Adipocyte (in vitro differentiated cells): ENCODE measurements at places on chromosomes 3 and 15.

GRCh38 chr3:197003461-197004385, 25.9 kb downstream of the MELTF start:
- DNase-seq, result no peak

DNA sequence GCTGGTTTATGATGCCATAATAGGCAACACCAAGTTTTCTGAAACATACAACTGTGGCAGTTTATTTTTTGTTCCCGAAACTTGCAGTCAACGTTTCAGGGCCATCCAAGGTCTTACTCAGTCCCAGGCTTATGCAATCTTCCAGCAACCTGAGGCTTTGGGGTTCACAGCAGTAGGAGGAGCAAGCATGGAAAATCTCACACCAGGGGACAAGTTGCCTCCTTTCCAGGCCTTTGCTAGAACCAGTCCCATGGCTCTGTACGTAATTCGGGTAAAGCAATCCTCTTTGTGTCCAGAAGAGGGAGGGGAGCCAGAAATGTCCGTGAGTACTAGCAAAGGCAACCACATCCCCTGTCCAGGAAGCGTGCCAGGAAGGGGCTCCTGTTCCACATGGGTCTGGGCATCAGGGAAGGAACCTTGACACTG, 4.7 kb upstream of the FAM240A start:
- DNase-seq, result peak; percentile 15

DNA sequence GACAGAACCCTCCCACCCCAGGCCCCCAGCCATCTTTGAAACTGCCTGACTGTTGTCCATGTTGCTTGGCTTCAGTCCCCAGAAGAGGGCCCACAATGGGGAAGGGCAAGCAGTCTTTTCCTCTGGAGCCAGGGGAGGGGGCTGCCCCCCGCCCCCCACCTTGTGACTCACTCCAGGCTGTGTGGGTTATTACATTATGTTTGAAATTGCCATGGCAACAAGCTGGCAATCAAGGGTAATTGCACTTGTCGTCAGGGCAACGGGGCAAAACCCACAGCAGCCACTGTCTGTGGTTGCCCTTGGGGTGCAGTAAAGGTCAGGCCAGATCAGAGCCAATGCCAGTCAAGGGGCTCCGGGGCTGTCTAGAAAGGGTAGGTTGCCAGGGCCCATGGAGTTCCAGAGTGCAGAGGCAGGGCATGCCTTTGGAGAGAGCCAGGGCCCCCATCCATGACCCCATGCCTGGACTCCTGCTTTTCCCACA, 3.1 kb upstream of the CAMKV start:
- no peak for DNase-seq

- DNase-seq, result no peak
These were observed 97.6 kb downstream of the FRMD4B start for GRCh38 chr3:69288161-69288895.

GRCh38 chr3:48440590-48440958, 517 bp downstream of the TMA7 start:
- peak; percentile 56 for DNase-seq

- DNase-seq, result no peak
These were observed 38.9 kb downstream of the TFG start for GRCh38 chr3:100748220-100748619.

DNA sequence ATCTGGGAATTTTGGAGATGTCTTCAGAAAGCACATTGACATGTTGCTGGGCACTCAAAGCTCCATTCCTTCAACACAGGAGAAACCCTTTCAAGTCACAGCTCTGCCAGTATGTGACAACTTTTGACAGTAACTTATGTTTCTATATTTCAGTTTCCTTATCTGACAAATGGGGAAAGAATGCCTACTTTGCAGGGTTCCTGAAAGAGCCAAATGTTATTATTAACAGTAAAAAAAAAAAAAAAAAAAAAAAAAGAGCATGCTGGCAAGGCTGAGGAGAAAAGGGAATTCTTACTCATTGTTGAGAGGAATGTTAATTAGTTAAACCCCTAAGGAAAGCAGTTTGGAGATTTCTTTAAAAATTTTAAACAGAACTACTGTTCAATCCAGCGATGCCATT, 272.5 kb upstream of the TGFBR2 start:
- peak; percentile 29 for DNase-seq

DNA sequence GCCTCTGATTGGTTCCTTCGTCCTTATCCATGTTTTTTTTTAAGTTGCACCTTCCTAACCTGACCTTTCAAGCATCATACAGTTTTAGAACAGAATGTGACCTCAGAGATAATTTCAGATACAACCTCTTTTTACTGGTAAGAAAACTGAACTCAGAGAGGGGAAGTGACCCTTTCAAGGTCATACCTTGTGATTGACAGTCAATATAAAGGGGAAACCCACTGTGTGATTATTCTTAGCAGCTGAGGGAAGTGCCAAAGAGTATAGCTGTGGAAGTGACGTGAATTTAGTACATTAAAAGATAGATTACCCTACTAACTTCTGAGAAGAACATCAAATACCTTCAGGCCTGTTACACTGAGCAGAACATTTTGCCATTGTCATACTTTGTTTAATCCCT, 319.4 kb downstream of the NEK10 start:
- DNase-seq, result no peak

DNA sequence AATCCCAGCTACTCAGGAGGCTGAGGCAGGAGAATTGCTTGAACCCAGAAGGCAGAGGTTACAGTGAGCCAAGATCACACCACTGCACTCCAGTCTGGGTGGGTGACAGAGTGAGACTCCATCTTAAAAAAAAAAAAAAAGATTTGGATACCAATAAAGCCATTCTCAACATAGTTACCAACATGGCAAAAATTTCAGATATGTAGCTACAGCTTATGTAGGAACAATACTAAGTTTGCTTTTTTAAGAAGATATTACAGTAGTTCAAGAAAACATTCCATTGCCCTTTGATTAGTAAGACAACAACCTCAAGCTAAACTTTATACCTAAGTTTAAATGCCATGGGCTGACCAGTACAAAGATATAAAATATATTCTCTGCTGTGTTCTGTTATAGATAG, 34.4 kb downstream of the ZNF106 start:
- peak; percentile 35 for DNase-seq

DNA sequence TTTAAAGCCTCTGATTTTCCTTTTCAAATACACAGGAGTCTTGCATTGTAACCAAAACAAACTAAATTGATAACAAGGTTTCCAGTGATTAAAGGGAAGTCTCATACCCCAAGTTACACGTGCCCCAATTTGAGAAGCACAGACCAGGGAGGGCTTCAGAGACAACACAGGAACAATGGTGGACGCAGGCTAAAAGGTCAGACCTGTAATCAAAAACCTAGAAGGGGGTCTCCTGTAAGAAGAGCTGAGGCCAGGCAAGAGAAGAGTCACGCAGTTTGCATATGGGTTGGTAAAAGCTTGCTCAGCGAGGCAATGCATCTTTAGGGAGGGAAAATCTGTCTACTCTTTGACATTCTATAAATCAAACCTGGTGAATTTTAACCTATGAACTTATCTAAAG, 58.6 kb upstream of the MCF2L2 start:
- DNase-seq, result no peak

DNA sequence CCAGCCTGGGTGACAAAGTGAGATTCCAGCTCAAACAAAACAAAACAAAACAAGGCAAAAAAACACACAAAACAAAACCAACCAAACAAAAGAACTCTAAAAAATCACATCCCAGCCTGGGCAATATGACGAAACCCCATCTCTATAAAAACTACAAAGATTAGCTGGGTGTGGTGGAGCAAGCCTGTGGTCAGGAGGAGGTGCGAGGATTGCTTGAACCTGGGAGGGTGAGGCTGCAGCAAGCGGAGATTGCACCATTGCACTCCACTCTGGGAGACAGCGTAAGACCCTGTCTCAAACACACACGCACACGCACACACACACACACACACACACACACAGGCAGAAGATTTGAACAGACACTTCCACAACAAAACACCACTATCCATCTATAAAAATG, 99.6 kb downstream of the SHQ1 start:
- no peak for DNase-seq

DNA sequence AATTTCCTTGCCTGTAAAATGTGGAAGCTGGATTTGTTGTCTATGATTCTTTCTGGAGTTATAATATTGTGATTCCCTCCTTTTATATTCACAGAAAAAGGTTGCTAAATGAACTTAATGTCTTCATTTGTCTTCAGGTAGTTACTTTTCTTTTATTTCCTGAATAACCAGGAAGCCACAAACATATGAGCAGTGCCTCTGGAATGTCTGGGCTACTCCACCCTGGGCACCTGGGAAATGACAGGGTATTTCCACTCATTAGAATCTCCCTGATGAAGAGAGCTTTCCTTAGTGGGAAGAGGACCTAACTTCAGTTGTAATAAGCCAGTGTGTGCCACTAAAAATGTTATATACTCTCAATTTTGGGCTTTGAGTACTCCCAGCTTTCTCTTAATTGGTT, 3.8 kb upstream of the SLMAP start:
- peak; percentile 17 for DNase-seq

DNA sequence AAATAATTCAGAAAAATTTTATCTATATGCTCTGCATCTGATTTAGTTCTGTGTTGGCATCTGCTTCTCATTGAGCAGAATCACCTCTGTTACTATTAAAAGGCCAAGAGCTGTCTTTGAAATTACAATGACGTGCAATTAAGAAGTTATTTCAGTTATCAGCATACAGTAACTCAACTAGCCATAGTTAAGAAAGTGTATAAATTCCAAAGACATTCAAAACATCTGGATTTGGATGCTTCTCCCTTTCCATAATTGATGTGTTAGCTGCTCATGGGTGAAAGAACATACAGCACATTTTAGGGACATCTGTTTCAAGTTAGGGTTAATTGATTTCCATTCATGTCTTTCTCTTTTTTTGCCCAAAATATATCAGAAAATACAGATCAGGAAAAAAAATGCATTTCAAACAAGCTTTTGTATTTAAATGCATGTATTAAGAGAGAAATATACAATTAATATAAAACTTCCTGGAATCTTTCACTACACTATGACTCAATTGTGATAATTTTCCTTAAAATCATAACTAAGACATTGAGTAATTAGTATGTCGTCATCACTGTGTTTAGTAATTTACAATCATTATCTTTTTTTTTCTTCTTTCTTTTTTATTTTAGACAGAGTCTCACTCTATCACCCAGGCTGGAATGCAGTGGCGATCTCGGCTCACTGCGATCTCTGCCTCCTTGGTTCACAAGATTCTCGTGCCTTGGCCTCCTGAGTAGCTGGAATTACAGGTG, 82.7 kb upstream of the MBNL1 start:
- peak; percentile 58 for DNase-seq

- DNase-seq, result no peak
These were observed 89.1 kb downstream of the NEO1 start for GRCh38 chr15:73141216-73141900.

DNA sequence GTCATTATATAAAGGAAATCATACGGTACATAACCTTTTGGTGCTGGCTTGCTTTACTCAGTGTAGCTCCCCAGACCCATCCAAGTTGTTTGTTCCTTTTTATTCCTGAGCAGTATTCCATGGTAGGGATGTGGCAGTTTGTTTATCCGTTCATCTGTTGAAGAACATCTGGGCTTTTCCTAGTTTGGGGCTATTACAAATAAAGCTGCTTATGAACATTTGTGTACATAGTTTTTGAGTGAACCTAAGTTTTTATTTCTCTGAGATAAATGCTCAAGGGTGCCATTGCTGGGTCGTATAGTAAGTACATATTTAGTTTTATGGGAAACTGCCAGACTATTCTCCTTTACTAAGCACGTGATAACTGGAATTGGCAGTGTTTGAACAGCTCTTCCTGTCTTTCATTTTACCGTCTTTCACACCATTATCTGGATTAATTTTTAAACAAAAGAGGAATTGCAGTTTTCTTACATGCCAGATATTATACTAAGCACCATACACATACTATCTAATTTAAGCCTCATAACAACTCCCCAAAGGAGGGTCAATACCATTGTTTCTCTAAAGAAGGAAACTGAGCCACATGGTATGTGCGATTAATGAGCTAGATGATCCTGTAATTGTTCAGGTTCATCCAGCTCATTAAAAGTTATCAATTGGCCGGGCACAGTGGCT, 85.6 kb downstream of the PTPRG start:
- no peak for DNase-seq

DNA sequence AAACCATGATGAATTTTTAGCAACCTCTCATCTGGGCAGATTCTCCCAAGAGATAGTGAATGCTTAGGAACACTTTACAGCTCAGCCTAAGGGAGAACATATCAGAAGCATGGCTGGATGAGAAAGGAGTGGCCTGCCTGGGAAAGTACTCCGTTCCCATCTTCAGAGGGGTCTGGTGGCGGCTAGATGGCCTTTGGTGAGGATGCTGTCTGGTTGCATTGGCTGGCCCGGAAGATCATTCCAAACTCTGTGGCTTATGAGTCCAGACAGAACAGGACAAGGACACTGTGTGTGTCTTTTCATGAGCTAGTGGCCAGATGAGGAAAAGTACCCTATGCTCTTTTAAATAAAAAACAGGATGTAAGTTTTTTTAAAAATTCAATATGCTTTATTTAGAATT, 51.2 kb downstream of the CRTC3 start:
- no peak for DNase-seq

- DNase-seq, result peak; percentile 51
These were observed 11.3 kb upstream of the THRB start for GRCh38 chr3:24505691-24506550.

GRCh38 chr15:34786206-34786605, 9.1 kb downstream of the ACTC1 start:
- no peak for DNase-seq

- no peak for DNase-seq
These were observed 15.8 kb upstream of the TRH start for GRCh38 chr3:129958755-129959154.

DNA sequence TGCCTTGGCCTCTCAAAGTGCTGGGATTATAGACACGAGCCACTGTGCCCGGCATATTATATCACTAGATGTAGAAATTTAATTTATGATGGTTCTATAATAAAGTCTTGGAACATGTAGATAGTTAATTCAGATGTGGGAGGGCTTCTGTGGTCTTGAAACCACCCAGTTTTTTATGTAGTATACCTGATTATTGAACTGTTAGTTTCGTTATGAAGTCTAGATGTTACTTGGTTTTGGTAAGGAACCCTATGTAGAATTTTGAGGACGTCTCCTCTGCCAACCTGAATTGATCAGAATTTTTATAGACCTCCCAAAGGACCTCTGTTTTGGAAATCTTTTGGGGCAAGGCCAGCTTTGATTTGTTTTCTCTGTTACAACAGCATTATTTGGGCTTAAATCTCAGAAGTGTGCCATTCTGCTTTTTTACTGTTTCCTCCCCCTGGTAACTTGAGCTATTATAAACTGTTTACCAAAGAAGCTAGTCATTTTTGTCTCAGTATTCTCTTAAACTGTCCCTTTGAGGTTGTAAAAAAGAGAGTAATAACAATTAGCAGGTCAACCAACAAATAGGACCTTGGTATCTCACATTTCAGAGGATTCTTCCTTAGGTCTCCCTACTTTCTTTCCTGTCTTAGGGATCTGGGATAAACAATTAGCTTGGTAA, 20.8 kb downstream of the AKAP13 start:
- no peak for DNase-seq

- no peak for DNase-seq
These were observed 97.8 kb downstream of the SQOR start for GRCh38 chr15:45732662-45733061.

DNA sequence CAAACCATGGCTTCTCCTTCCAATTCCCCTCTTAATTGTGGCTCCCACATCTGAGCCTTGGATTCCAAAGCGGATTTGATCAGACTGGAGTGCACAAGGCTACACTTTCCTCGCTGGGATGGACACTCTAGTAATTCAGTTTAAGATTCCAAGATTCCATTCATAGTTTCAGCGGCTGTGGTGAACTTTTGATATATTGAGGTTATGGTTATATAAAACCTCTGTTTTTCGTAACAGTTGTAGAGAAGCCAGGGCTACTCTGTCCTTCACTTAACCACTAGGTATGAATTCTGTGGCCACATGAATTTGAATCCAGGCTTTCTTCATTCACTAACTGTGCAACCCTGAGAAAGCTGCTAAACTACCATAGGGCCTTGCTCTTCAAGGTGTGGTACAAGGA, 67.9 kb upstream of the KY start:
- no peak for DNase-seq
